ENCODE measurements at places on chromosomes 2 and 18. TPM values are rescaled to one million over a fixed set of nuclear protein-coding genes. Genes with fewer than 3 reads are reported as not detected.

Gene CD207
- polyA plus RNA-seq, result 0.08 TPM

DNA sequence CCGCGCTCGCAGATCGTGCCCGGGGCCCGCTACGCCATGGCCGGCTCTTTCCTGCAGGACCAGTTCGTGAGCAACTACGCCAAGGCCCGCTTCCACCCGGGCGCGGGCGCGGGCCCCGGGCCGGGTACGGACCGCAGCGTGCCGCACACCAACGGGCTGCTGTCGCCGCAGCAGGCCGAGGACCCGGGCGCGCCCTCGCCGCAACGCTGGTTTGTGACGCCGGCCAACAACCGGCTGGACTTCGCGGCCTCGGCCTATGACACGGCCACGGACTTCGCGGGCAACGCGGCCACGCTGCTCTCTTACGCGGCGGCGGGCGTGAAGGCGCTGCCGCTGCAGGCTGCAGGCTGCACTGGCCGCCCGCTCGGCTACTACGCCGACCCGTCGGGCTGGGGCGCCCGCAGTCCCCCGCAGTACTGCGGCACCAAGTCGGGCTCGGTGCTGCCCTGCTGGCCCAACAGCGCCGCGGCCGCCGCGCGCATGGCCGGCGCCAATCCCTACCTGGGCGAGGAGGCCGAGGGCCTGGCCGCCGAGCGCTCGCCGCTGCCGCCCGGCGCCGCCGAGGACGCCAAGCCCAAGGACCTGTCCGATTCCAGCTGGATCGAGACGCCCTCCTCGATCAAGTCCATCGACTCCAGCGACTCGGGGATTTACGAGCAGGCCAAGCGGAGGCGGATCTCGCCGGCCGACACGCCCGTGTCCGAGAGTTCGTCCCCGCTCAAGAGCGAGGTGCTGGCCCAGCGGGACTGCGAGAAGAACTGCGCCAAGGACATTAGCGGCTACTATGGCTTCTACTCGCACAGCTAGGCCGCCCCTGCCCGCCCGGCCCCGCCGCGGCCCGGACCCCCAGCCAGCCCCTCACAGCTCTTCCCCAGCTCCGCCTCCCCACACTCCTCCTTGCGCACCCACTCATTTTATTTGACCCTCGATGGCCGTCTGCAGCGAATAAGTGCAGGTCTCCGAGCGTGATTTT is 7.6 kb downstream of the TBR1 start:
- no peak for DNase-seq

Gene ALMS1
- 36.0 TPM for polyA plus RNA-seq

DNA sequence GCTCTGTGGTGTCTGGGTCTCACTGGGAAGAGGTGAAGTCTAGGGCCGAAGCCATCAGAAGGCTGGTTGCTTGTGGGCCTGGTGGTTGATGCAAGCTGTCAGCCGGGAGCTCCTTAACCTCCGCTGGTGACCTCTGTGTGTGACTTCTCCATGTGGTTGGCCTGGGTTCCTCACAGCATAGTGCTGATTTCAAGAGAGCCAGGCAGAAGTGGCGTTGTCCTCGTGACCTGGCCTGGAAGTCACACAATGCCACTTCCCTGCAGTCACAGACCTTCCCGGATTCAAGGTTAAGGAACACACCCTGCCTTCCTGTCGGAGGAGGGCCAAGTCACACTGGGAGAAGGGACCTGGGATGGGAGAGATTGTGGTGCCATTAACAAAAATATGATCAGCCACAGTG is 303.7 kb upstream of the HS6ST1 start:
- no peak for DNase-seq

Gene HJURP
- polyA plus RNA-seq, result 19.1 TPM

DNA sequence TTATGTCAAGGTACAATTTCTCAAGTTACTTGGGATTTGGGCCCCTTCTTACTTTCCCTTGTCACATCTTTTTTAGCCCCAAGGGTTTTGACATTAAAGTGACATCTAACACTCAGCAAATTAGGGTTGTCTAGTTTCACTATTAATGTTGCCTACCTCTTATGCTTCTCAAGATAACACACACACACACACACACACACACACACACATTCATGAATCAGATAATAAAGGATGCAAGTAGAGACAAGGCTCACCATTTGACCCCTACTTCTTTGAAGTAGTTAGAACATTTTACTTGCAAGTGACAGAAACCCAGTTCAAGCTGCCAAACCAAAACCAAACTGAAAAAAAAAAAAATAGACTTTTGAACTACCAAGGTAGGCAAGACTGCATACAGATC is 138.8 kb downstream of the TRIB2 start:
- no peak for DNase-seq

Gene TPO
- polyA plus RNA-seq, result 0.12 TPM

- DNase-seq, result no peak
These were observed 851.4 kb upstream of the SOX11 start for GRCh38 chr2:4840791-4841190.

Gene MAP3K19
- 0.35 TPM for polyA plus RNA-seq

DNA sequence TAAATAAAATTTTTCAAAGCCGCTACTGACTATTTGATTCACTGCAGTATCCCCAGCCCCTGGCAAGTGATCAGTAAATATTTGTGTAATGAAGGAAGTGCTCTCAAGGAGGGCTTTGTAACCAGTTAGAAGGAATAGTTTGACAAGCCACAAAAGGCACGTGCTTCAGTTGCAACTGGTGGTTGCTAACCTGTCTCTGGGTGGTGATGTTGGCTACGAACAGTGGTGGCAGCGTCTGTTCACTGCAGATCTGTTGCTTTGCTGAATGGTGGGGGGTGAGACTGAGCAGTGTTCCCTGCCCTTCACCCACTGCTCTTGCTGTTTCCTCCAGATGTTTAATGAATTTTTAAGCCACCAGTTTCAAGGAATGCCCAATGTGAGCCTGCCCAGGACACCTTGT is 73.9 kb upstream of the SIX2 start:
- DNase-seq, result no peak

- DNase-seq, result no peak
These were observed 48.6 kb downstream of the DDX1 start for GRCh38 chr2:15640261-15640711.

GRCh38 chr2:101348883-101349282 is 38.4 kb downstream of the CREG2 start:
- DNase-seq, result no peak

DNA sequence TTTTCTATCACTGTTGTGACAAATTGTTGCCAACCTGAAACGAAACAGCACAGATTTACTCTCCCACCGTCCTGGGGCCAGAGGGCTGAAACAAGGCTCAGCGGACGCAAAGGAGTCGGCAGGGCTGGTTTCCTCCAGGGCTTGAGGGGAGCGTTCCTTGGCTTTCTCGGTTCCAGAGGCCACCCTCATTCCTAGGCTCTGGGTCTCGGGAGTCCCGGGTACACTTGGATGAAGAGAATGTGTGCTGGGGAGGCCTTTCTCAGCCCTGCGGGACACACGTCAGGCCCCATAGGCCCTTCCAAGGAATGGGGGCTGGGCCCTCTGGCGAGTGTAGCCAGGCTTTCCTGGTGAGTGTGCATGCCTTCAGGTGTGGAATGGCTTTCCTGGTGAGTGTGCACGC is 287.3 kb upstream of the HS6ST1 start:
- DNase-seq, result no peak

Gene RND3
- polyA plus RNA-seq, result 52.1 TPM

Gene IL1R2
- polyA plus RNA-seq, result 0.27 TPM

Gene ESPNL
- polyA plus RNA-seq, result 0.25 TPM

DNA sequence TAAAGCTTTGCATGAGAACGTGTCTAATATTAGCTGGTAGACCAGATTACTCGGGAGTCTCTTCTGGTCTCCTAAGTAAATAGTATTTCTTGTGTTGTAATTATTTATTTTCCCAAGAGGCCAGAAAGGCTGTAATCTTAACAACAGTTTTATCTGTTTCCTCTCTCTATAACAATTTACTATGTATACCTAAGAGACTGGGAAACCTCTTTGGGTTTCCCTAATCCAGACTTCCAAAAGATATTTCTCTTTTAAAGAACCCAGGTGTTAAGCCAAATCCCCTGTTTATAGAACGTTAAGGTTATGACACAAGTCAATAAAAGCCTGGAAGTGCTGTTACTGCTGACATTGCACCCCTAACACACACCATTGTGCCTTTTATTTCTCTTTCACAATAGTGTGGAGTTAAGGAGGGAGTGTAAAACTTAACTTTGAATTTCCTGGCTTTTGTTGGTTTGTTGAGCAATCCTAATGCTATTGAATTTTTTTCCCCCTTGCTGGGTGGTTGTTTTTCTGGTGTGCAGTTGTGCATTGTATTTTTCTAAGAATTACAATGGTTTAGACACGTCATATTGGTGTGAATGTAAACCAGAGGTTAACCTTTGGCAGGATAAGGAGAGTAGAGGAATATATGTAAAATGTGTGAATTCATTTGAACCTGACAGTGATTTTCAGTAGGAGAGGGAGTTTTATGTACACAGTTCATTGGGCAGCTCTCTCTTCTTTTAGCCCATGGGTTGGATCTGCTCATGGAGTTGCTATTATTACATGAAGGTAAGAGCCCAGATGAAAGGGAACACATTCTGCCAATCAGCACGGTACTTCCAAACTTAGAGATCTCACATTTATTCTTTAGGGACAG is 192.8 kb downstream of the MTX2 start:
- no peak for DNase-seq

Gene SAP130
- polyA plus RNA-seq, result 26.3 TPM

Gene RIT2
- polyA plus RNA-seq, result 0.22 TPM

DNA sequence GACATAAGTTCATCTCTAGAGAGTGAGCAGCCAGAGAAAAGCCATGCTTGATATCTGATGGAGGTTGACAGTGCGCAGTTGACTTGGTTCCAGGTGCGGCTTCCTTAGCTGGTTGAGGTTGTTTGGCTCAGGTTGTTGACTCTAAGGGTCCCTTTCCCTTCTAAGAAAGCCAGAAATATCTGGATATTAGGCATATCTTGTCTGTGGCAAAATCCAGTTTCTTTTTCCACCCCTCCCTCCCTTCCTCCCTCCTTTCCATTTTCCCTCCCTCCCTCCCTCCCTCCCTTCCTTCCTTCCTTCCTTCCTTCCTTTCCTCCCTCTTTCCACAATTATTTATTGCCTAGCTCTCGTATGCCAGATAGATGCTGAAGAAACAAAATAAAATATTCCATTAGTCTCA is 82.6 kb upstream of the TNP1 start:
- DNase-seq, result no peak

Gene ERFE
- 4.4 TPM for polyA plus RNA-seq

Gene EVA1A
- 19.8 TPM for polyA plus RNA-seq

Gene SLC30A3
- 5.6 TPM for polyA plus RNA-seq

GRCh38 chr2:67572721-67573435 is 175.7 kb downstream of the ETAA1 start:
- DNase-seq, result no peak

DNA sequence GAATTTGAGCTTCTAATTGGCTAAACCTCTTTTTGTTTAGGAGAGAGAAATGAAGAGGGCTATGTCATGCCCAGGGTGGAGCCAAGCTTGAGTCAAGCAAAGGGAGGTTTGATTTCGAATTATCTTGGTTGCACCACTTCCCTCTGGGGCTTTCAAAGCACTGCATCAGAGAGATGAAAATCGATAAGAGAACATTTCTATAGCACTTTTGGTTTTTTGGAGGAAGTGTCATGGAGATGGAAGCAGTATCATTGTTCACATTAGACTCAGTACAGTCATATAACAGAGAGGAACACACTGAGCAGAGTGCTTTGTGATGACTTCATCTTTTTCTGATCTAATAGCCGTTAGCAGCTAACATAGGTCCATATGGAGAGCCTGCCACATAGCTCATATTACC is 120.3 kb upstream of the UXS1 start:
- no peak for DNase-seq

Gene GNAL
- 2.9 TPM for polyA plus RNA-seq

DNA sequence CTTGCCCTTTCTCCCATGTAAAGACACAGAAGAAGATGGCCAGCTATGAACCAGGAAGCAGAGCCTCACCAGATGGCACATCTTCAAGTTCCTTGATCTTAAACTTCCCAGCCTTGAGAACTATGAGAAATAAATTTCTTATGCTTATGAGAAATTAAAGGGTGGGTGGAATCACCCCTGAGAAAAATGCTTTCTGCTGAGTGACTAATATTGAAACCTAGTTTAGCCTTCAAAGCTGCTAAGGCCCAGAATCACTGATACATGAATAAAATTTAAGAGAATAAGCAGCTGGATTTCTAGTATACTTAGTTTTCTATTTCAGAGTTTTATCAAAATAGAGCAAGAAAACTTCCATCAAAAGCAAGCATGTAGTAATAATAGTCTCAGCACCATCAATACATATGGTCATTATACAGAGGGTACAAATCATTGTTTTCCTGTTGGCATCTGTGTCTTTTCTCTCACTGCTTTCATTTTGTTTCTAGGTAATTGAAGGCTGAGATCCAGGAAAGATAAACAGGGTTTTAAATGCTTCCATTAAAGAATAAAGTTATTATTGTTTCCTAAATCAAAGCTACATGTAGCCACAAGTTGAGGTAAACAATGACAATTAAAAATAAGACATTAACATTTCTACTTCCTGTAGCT is 53.3 kb upstream of the COL5A2 start:
- DNase-seq, result no peak

Gene SERPINB12
- polyA plus RNA-seq, result not detected

GRCh38 chr2:88838165-88838635 is 146.7 kb downstream of the RPIA start:
- no peak for DNase-seq

Data from left renal cortex interstitium (tissue), 4 donors.